ENCODE measurements at places on chromosomes 11 and 22. TPM values are rescaled to one million over a fixed set of nuclear protein-coding genes. Genes with fewer than 3 reads are reported as not detected.

Gene UFD1
- 41.6 TPM for total RNA-seq

Gene TYR
- not detected for total RNA-seq

Gene UBTFL1
- total RNA-seq = not detected

Gene LSP1
- 2.6 TPM for total RNA-seq

Gene ALDH3B1
- total RNA-seq = 98.1 TPM

Gene C11orf21
- total RNA-seq = not detected

DNA sequence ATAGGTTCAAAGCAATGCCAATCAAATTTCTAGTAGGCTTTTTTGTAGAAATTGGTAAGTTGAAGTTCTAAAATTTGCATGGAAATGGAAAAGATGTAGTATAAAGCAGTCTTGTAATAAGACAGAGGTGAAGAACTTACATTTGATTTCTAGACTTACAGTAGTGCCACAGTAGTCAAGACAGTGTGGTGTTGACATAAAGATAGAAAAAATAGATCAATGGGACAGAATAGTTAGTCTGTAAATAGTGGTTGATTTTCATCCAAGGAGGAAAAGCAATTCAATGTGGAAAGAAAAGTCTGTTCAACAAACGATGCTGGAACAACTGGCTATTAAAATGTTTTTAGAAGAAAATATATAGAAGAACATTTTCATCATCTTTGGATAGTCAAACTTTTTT lies 67.9 kb downstream of the CHRDL2 start:
- no peak overlapping the region for H3K27ac ChIP-seq
- no peaks in the 10 kb centered on the region for H3K4me1 ChIP-seq
- no peak for DNase-seq
- no peak overlapping the region for H3K4me3 ChIP-seq

DNA sequence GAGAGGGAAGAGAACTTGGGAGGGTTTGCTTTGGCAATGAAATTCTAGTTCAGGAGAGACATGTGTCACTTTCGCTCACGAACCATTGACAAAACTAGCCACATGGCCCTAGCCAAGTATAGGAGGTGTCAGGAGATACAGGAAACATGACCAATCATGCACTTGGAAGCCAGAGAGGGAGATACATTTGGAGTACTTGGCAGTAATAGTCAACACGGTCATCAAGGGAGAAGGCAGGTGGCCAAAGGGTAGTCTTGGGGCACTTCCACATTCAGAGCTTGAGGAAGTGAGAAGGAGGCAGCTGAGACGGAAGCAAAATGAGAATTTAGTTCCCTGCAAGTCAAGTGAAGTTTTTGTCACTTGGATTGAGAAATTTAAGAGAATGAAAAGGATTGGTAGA lies 26.4 kb upstream of the KIRREL3 start:
- H3K4me1 ChIP-seq = no peaks in the 10 kb centered on the region
- H3K27ac ChIP-seq = no peak overlapping the region
- no peaks in the 10 kb centered on the region for H3K36me3 ChIP-seq
- H3K27me3 ChIP-seq = no peaks in the 10 kb centered on the region
- no peak for DNase-seq

DNA sequence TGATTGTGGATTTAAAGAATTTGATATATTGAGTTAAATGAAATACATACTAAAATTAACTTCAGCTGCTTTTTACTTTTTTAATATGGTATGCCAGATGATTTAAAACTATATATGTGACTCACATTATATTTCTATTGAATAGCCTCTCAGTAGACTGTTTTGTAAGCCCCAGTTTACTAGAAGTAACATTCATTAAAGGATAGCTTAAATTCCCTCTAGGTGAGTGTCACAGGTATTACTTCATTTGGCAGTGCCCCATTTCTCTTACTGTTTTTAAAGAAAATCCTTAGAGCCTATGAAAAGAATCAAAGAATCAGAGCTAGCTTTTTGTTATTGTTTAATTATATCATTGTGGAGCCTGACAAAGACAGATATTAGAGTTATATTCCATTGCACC lies 48.6 kb downstream of the ZC3H12C start:
- no peak overlapping the region for H3K27ac ChIP-seq
- peaks cover 25% of the 10 kb centered on the region for H3K4me1 ChIP-seq
- H3K4me3 ChIP-seq = no peak overlapping the region
- no peak for DNase-seq
- H3K36me3 ChIP-seq = peaks cover 62% of the 10 kb centered on the region

DNA sequence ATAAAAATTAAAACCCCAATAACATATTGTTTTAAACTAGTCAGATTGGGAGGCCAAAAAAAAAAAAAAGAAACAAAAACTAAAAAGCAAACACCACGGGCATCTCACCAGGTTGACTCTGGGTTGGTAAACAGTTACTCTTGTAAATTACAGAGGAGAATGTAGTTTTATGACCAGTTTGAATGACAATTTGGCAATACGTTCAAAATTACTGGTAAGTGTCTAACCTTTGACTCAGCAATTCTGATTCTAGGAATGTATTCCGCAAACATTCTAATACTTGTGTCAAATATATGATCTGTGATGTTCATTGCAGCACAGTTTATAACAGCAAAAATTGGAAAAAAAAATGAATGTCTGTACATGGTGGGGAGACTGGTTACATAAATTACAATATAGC lies 1376.0 kb downstream of the TBC1D22A start:
- H3K4me3 ChIP-seq = no peak overlapping the region
- DNase-seq = no peak
- no peak overlapping the region for H3K27ac ChIP-seq
- no peaks in the 10 kb centered on the region for H3K4me1 ChIP-seq

Measured in PC-9 (cell line).